Mesothelial cell of epicardium (in vitro differentiated cells): ENCODE measurements at places on chromosomes 16 and 17.

GRCh38 chr17:50828508-50829170 lies 6.7 kb upstream of the WFIKKN2 start:
- peaks cover 2% of the 10 kb centered on the region for H3K27me3 ChIP-seq
- no peaks in the 10 kb centered on the region for H3K36me3 ChIP-seq
- DNase-seq, result no peak

- DNase-seq, result peak; percentile 36
- H3K4me3 ChIP-seq, result no peak overlapping the region
- no peaks in the 10 kb centered on the region for H3K36me3 ChIP-seq
- H3K4me1 ChIP-seq, result peaks cover 42% of the 10 kb centered on the region
- H3K27me3 ChIP-seq, result no peaks in the 10 kb centered on the region
Measured at GRCh38 chr17:40548982-40549685, 16.1 kb downstream of the CCR7 start.

DNA sequence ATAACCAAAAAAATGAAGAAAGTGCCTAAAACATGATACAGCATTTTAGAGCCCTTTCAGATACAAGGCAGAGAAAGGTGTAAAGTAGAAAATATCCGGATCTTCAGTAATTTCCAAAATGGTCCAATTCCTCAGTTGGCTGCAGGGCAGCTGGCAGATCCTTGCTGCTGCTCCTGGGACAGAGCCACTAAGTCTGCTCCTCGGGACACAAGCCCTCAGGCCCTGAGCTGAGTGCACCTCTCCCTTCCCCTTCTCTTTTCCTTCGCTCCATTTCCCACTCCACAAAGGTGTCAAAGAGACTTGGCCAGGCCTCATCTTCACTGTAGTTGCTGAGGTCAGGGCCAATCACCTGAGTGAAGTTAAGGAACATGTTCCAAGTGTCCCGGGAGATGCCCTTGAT lies 40.5 kb downstream of the DCUN1D3 start:
- no peaks in the 10 kb centered on the region for H3K27me3 ChIP-seq
- no peak for DNase-seq
- no peak overlapping the region for H3K27ac ChIP-seq

- no peak overlapping the region for H3K27ac ChIP-seq
- no peaks in the 10 kb centered on the region for H3K36me3 ChIP-seq
- no peaks in the 10 kb centered on the region for H3K4me1 ChIP-seq
- H3K27me3 ChIP-seq, result peaks cover 29% of the 10 kb centered on the region
- DNase-seq, result no peak
Measured at GRCh38 chr16:13270602-13271001, 369.2 kb downstream of the SHISA9 start.

- no peaks in the 10 kb centered on the region for H3K27me3 ChIP-seq
- H3K36me3 ChIP-seq, result peaks cover under 1% of the 10 kb centered on the region
- no peak for DNase-seq
Measured at GRCh38 chr16:87303431-87303930, 13.7 kb downstream of the C16orf95 start.

DNA sequence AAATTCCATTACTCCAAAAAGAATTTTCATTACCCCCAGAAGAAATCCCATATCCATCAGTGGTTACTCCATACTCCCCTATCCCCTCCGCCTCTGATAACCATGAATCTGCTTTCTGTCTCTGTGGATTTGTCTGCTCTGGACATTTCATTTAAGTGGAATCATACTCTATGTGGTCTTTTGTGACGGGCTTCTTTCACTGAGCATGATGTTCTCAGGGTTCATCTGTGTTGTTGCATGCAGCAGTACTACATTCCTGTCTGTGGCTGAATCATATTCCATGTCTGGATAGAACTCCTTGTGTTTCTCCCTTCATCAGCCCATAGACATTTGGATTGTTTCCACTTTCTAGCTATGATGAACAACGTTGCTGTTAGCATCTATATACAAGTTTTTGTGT lies 59.5 kb upstream of the IRX3 start:
- H3K36me3 ChIP-seq, result no peaks in the 10 kb centered on the region
- H3K4me1 ChIP-seq, result no peaks in the 10 kb centered on the region
- peaks cover 8% of the 10 kb centered on the region for H3K27me3 ChIP-seq
- no peak for DNase-seq

- peaks cover 4% of the 10 kb centered on the region for H3K36me3 ChIP-seq
- DNase-seq, result no peak
- peak overlapping the region; percentile 37 for H3K4me3 ChIP-seq
- no peaks in the 10 kb centered on the region for H3K27me3 ChIP-seq
- peaks cover 34% of the 10 kb centered on the region for H3K4me1 ChIP-seq
Measured at GRCh38 chr17:63838631-63839171, 3.8 kb downstream of the SMARCD2 start.

- no peak overlapping the region for H3K4me3 ChIP-seq
- H3K4me1 ChIP-seq, result no peaks in the 10 kb centered on the region
- H3K27ac ChIP-seq, result no peak overlapping the region
- no peaks in the 10 kb centered on the region for H3K27me3 ChIP-seq
- H3K36me3 ChIP-seq, result no peaks in the 10 kb centered on the region
Measured at GRCh38 chr16:12453832-12454231, 349.9 kb downstream of the CPPED1 start.

DNA sequence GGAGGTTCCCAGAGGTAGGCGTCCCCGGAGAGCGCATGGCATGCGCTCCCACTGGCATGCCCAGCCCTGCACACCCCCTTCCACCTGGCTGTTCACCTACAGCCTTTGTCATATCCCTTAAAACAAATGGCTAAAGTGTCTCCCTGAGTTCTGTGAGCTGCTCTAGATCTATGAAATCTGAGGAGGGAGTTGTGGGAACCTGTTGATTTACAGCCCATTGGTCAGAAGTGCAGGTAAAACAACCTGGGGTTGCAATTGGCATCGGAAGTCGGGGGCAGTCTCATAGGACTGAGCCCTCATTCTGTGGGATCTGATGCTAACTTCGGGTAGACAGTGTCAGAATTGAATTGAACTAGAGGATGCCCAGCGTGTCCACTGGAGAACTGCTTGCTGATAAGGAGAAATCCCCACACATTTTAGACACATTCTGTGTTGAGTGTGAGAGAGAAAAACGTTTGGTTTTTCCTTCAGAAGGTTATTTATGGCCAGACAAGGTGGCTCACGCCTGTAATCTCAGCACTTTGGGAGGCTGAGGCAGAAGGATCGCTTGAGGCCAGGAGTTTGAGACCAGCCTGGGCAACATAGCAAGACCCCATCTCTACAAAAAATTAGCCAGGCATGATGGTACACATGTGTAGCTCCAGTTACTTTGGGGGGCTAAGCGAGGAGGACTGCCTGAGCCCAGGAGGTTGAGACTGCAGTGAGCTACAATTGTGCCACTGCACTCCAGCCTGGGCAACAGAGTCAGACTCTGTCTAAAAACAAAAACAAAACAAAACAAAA lies 22.1 kb upstream of the GSG1L start:
- peaks cover 15% of the 10 kb centered on the region for H3K4me1 ChIP-seq
- H3K4me3 ChIP-seq, result no peak overlapping the region
- H3K36me3 ChIP-seq, result no peaks in the 10 kb centered on the region
- no peaks in the 10 kb centered on the region for H3K27me3 ChIP-seq
- no peak overlapping the region for H3K27ac ChIP-seq
- DNase-seq, result no peak

GRCh38 chr16:89973654-89974335 lies 25.2 kb downstream of the DEF8 start:
- H3K4me3 ChIP-seq, result peak overlapping the region; percentile 96
- DNase-seq, result no peak
- peak overlapping the region; percentile 4 for H3K27ac ChIP-seq
- H3K4me1 ChIP-seq, result peaks cover 11% of the 10 kb centered on the region
- no peaks in the 10 kb centered on the region for H3K27me3 ChIP-seq

DNA sequence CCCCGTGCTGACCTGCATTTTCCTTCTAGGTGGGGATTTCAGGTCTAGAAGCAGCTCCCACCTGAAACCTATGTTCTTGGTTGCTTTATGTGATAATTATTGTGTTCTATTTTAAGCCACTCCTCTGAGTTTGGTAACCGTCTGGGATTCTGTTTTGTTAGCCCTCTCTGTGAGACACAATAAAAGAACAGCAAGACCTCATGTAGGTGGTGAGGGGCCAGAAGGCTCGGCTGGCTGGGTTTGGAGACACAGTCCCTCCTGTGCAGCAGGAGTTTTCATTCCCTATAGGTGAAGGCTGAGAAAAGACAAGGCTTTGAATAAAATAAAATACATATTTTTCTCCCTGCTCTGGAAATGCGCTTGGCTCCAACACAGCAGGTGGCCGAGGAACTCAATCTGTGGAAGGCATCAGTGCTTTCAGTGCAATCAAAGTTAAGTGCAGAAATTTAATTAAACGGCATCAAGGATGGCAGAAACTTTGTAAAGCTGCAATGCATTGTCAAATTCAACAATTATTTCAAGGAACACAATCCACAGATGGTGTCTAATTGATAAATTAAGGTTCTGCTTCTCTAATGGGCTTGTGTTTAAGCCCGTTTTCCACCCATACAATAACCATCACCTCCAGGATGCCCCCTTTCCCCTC lies 107.8 kb downstream of the MSI2 start:
- DNase-seq, result no peak
- H3K27ac ChIP-seq, result peak overlapping the region; percentile 59
- peaks cover 6% of the 10 kb centered on the region for H3K36me3 ChIP-seq
- H3K27me3 ChIP-seq, result no peaks in the 10 kb centered on the region
- H3K4me1 ChIP-seq, result peaks cover 18% of the 10 kb centered on the region
- H3K4me3 ChIP-seq, result no peak overlapping the region

DNA sequence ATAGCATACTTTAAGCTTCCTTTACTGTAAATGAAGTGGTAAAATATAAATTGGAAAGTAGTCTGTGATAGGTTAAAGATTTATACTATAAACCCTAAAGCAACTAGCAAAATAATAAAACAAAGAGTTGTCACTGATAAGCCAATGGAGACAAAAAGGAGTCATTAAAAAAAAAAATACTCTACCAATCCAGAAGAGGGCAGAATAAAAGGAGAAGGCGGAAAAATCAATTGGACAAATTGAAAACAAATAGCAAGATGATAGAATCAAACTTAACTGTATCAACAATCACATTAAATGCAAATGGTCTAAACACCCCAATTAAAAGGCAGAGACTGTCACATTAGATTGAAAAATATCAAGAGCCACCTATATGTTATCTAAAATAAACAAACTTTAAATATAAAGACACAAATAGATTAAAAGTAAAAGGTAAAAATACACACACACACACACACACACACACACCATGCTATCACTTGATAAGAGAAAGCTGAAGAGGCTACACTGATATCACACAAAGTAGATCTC lies 71.8 kb downstream of the CACNG1 start:
- H3K27ac ChIP-seq, result no peak overlapping the region
- no peaks in the 10 kb centered on the region for H3K4me1 ChIP-seq
- H3K4me3 ChIP-seq, result no peak overlapping the region
- no peak for DNase-seq
- H3K27me3 ChIP-seq, result no peaks in the 10 kb centered on the region
- H3K36me3 ChIP-seq, result peaks cover 67% of the 10 kb centered on the region

GRCh38 chr17:78979780-78980623 lies at the start of gene LGALS3BP:
Gene LGALS3BP (minus strand): TSS chr17:78979923. CDS start chr17:78977191, 2,732 bp downstream.
- no peaks in the 10 kb centered on the region for H3K36me3 ChIP-seq
- H3K4me1 ChIP-seq, result peaks cover 39% of the 10 kb centered on the region
- no peak for DNase-seq
- H3K4me3 ChIP-seq, result peak within 1 kb of the TSS; percentile 54

- H3K36me3 ChIP-seq, result peaks cover 8% of the 10 kb centered on the region
- no peak for DNase-seq
- H3K27me3 ChIP-seq, result no peaks in the 10 kb centered on the region
- H3K27ac ChIP-seq, result peak overlapping the region; percentile 55
- peaks cover 39% of the 10 kb centered on the region for H3K4me1 ChIP-seq
Measured at GRCh38 chr17:75476271-75476671, 19.8 kb downstream of the TMEM94 start.

DNA sequence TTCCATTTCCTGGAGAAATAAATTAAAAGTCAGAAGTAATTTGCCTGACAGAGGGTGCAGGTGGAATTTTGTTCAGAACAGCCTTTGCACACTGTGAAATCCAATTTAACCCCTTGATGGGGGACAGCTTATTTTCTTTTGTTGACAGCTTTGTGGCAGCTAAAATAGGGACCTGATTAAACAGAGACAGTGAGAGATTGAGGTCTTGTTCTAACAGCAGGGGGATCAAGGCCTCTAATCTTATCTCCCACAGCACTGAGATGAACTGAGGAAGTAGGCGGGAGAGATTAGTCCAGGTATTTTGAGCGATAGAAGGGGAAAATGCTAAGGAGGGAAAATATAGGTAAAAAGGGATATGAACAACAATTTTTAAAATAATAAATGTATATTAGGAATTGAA lies 1491.4 kb upstream of the GOT2 start:
- H3K27me3 ChIP-seq, result peaks cover 2% of the 10 kb centered on the region
- H3K4me3 ChIP-seq, result no peak overlapping the region
- H3K27ac ChIP-seq, result no peak overlapping the region
- no peaks in the 10 kb centered on the region for H3K36me3 ChIP-seq

GRCh38 chr16:9854675-9855074 lies 327.6 kb downstream of the GRIN2A start:
- H3K27me3 ChIP-seq, result peaks cover 7% of the 10 kb centered on the region
- H3K4me3 ChIP-seq, result no peak overlapping the region
- no peaks in the 10 kb centered on the region for H3K36me3 ChIP-seq
- no peak overlapping the region for H3K27ac ChIP-seq
- no peaks in the 10 kb centered on the region for H3K4me1 ChIP-seq

DNA sequence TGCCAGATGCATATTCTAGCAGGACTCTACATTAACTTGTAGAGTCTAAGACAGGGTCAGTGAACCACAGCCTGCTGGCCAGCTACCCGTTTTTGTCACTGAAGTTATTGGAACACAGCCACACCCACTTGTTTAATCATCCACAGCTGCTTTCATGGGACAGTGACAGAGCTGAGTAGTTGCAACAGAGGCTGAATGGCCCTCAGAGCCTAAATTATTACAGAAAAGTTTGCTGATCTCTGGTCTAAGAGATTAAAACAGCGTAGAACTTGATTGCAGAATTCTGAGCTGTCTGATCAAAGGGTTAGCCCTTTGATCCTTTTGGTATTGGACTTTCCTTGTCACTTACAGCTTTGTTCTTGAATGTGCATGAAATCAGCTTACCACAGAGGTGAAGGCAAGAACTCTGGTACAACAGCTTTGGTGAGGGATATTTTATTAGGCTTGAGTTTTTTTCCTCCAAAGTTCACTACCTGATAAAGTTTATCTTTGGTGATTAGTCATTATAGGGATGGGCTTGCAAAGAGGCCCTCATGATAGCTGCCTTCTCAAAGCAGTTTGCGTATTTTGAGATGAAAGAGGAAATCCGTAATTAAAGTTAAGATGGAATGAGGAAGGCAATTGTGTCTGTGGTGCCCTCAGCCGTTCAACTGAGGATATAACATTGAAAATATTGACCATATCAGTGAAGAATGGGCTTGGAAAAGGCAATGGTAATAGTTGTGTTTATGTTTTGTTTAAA lies 23.6 kb downstream of the ALDH3A2 start:
- H3K27me3 ChIP-seq, result no peaks in the 10 kb centered on the region
- no peak overlapping the region for H3K4me3 ChIP-seq
- H3K4me1 ChIP-seq, result peaks cover 12% of the 10 kb centered on the region
- no peak for DNase-seq

- no peak for DNase-seq
- H3K4me3 ChIP-seq, result no peak overlapping the region
- H3K27me3 ChIP-seq, result no peaks in the 10 kb centered on the region
Measured at GRCh38 chr17:17532991-17533390, 36.8 kb upstream of the RASD1 start.

DNA sequence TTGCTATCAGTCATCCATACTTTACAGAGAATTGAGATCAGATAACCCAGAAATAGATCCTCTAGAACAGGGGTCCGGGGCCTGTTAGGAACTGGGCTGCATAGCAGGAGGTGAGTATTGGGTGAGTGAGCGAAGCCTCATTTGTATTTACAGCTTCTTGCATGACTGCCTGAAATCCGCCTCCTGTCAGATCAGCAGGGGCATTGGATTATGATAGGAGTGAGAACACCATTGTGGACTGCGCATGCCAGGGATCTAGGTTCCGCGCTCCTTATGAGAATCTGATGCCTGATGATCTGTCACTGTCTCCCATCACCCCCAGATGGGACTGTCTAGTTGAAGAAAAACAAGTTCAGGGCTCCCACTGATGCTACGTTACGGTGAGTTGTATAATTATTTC lies 13.0 kb upstream of the SCIMP start:
- no peaks in the 10 kb centered on the region for H3K4me1 ChIP-seq
- no peak for DNase-seq
- H3K27ac ChIP-seq, result no peak overlapping the region
- no peak overlapping the region for H3K4me3 ChIP-seq
